ENCODE measurements at places on chromosomes 2 and 18.

GRCh38 chr2:133600266-133600928 lies 32.1 kb upstream of the NCKAP5 start:
- no peak for DNase-seq

GRCh38 chr2:44203542-44203941 lies 34.9 kb downstream of the PPM1B start:
- DNase-seq: no peak

- DNase-seq: no peak
Measured at GRCh38 chr2:26838121-26838906, 9.6 kb upstream of the DPYSL5 start.

DNA sequence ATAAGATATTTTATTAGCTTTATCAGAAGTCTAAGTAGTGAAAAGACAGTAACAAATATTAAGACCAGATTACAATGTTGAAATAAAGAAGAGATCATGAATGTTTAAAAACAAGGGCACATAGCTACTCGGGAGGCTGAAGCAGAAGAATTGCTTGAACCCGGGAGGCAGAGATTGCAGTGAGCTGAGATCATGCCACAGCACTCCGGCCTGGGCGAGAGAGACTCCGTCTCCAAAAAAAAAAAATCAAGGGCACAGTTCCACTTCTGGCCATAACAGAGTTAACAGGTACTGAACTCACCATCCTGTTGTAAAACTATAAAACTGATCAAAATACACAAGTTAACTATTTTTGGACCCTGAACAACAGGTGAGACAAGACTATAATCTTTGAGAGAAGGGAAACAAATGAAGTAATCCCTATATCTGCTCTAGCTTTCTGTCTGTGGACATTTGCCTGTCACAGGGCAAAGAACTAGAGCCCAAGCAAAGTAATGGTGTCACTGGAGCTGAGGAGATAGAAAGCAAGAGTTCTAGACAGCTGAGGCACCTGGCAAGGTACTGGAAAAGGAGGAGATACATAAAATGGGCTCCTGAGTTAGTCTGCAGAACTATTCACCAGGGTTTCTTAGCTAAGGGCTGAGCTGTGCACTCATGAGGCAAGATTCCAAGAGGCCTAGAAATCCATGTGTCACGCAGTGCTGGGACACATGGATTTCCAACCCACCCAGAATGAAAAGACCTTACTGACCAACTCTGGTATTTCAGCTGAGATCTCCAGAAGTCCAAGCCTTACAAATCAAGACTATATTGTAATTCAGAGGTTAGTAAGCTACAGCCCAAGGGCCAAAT lies 15.2 kb downstream of the MMADHC start:
- DNase-seq: no peak

DNA sequence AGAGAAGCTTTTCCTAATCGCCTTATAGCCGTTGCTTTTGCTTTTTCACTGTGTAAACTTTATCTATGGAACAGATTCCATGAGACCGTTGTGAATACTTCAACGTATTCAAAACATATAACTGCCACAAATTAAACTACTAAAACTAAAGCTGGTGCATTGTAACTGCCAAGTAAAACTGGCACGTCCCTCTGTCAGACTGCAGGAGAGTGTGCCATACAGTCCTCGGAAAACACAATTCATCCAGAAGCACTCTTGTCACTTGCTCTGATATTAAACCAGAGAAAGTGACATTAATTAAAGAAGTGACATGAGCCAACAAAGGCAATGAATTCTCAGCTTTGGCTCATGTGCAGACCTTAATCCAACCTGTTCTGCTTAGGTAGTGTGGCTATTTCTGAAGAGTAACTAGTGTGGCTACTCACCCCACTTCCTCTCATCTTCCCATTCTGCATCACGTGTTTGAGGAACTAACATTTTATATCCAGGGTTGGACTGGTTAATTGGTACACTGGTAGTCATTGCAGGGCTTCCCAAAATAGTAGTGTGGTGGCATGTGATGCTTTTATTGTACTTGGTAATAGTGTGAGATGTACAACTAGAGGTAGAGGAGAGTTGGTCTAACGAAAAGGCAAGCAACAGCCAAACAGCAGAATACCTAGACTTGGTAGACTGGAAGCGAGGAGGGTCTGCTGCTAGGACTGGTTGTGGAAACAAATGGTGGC lies 9.7 kb downstream of the VRK2 start:
- DNase-seq: no peak

DNA sequence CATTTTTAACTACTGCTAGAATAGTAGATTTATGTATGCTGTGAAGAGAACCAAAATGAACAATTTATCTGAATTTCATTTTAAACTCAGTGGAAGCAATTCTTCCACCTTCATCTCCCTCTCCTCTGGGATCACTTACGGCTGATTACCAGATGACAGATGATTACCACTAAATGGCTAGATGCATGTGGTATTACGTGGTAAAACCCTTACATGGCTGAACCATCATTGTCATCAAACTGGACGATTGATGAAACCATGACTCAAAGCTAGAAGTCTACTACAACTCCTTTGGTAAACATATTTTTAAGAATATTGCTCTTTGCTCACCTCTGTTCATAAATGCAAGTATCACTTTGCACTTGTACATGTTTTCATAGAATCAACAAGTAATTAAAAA lies 48.5 kb upstream of the DOCK10 start:
- DNase-seq: no peak

DNA sequence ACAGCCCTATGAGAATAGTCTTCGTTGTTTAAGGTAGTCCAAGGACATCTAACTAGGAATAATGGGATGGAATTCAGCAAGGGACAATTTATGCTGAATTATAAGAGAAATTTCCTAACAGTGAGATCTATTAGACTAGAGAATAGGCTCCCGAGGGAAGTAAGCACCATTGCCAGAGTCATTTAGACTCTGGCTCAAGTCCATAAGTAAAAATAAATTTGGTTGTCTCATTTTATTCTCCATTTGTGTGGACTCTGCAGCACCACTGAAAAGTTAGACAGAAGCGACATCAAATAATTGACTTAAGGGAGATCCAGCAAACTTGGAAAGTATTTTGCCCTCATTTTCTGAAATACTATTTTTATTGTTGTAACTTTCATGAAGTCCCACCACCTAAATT lies 129.3 kb upstream of the SMIM21 start:
- DNase-seq: no peak

DNA sequence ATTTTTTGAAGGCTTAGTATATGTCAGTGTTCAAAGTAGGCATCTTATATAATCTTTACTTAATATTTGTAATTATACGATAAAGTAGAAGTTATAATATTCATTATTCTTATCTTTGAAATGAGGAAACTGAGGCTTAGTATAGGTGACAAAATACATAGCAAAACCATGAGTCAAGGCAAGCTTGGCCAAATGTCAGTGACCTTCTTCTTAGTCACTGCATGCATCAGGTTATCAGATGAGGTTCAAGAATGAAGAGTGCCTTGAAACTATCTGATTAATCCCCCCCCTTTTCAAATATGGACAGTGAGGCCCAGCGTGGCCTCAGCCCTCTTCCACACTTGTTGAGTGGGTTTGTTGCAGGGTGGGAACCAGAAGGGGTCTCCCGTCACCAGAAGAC lies 59.3 kb downstream of the PMAIP1 start:
- DNase-seq: no peak

- no peak for DNase-seq
Measured at GRCh38 chr18:34709104-34709503, 994 bp upstream of the DTNA start.

GRCh38 chr2:173160618-173161017 lies 85.0 kb downstream of the MAP3K20 start:
- no peak for DNase-seq

GRCh38 chr2:74619651-74620297 lies 28.4 kb downstream of the M1AP start:
- DNase-seq: no peak

GRCh38 chr2:220182790-220183189 lies 555.4 kb downstream of the SLC4A3 start:
- DNase-seq: no peak

- DNase-seq: no peak
Measured at GRCh38 chr18:31209041-31209440, 46.4 kb upstream of the DSC1 start.

DNA sequence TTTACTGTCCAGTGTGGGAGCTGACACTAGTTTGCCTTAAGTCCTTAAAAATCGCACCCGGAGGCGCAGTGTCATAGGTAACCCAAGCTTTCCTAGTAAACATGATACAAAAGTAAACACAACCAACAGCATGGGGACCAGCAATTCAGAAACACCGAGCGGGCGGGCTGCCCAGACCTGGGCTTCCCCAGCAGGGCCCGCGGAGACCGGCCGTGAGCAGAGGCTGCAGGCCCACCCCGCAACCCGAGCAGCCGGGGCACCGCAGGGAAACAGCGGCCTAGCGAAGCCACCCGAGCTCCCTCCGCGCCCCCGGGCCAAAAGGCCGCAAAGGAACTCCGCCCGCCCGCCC lies 296 bp downstream of the TTC21B start:
- DNase-seq: no peak

DNA sequence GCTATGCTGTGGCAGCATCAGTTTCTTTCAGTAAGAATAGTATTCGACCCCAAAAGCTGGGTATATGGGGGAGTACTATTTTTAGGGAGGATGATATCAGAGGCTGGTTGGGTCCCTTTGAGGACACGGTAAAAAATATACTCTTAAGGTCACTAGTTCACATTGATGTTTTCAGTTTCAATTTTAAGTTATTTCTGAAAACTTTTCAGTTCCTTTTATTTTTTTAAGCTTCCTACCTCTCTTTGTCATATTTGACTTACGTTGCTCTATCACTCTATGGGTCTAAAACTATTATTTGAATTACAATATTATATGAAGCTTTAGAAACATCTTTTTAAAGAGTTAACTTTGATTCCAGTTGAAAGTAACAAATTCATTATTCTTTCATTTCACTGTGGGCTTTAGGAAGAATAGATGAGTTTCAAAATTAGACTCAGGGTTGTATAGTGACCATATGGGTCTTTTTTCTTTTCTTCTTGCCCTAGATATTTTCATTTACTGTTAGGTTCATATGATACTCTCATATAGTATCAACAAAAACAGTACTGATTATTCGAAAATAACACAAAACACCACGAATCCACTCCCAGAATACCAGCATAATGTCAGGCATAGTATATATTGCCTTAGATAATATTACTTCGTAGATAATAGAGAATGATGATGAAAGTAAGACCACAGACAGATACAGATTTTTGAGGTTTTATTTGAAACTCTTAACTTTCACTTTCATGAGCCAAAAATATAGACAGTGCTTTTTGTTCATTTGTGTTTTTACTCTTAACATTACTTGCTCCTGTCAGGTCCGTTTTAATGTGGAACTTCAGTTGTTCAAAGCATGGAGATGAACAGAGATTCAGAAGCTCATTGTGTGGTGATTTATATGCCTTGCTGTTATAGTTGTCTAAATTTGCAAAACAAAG lies 9.8 kb downstream of the RMDN2 start:
- DNase-seq: no peak

GRCh38 chr18:77457681-77458080 lies 208.0 kb downstream of the GALR1 start:
- DNase-seq: no peak

DNA sequence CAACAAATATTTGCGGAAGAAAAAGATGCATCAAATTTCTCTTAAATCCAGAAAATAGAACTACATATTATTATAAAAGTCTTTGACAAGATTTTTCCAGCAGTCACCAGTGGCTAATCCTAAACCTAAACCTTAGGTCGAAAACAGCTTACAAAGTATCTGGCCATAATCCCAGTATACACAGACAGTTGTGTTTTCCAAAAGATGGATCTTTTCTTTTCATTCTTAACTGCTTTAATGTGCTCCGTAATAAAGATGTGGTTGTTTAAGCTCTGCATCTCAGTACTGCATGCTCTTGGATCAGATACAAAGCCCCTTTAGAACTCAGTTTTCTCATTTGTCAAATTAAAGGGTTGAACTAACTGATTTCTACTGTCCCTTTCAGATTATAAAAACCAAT lies 247.8 kb downstream of the TXNL1 start:
- DNase-seq: no peak

DNA sequence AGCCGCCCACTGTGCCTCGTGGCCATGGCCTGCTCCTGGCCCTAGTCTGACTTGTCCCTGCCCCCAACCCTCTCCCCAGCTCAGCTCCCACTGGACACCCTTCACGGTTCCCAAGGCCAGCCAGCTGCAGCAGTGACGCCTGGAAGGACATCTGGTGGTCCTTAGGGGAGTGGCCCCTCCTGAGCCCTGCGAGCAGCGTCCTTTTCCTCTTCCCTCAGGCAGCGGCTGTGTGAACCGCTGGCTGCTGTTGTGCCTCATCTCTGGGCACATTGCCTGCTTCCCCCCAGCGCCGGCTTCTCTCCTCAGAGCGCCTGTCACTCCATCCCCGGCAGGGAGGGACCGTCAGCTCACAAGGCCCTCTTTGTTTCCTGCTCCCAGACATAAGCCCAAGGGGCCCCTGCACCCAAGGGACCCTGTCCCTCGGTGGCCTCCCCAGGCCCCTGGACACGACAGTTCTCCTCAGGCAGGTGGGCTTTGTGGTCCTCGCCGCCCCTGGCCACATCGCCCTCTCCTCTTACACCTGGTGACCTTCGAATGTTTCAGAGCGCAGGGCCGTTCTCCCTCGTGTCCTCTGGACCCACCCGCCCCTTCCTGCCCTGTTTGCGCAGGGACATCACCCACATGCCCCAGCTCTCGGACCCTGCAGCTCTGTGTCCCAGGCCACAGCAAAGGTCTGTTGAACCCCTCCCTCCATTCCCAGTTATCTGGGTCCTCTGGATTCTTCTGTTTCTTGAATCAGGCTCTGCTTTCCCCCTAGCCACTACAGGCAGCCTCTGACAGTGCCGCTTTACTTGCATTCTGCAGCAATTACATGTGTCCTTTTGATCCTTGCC lies 35.8 kb downstream of the ANO7 start:
- DNase-seq: no peak

DNA sequence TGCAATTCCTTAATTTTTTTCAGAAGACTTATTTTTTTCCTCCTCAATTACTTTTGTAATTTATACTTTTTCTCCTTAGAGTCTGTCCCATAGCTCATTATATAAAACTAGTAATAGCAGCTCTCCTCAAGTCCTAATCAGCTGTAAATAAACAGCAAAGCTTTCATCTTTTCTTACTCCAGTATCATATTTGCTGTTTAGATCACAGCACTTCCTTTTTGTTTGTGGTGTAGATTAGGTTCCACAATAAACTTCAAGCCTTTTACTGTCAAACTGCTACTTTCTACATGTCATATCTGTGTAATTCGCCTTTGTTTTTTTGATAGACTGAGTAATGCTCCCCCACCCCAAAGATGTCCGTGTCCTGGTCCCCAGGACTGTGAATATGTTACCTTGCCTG lies 25.5 kb downstream of the GCG start:
- no peak for DNase-seq

- DNase-seq: no peak
Measured at GRCh38 chr2:98334439-98335078, 11.7 kb upstream of the CNGA3 start.

GRCh38 chr2:68784188-68784587 lies 49.6 kb downstream of the ARHGAP25 start:
- no peak for DNase-seq

GRCh38 chr18:3710712-3711301 lies 260.8 kb downstream of the TGIF1 start:
- DNase-seq: no peak

- no peak for DNase-seq
Measured at GRCh38 chr2:134899204-134899603, 19.4 kb upstream of the CCNT2 start.

All from left renal pelvis (tissue), 4 donors.